ENCODE measurements at places on chromosomes 1 and 21.

DNA sequence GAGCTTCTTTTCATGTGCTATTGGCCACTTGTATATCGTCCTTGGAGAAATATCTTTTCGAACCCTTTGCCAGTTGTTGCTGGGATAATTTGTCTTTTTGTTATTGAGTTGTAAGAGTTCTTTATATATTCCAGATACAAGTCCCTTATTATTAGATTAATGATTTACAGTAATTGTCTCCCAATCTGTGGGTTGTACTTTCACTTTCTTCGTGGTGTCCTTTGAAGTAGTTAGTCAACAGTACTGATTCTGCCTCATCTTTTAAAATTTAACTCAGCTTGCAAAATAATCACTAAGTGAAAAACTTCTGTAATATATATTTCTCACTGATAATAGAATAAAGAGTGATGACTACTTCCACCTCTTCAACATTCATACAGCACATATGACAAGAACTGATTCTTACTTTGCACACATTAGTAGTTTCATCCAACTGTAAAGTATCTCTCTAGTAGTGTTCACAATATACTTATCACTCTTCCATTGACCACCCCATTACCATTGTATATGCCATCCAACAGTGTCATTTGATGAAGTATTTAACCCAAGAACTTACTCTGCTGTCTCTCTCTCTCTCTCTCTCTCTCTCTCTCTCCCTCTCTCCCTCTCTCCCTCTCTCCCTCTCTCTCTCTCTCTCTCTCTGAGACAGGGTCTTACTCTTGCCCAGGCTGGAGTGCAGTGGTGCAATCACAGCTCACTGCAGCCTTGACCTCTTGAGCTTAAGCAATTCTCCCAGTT lies 104.2 kb upstream of the DMRTA2 start:
- DNase-seq = no peak

GRCh38 chr1:232306269-232306961 lies 323.5 kb downstream of the SIPA1L2 start:
- peak; percentile 42 for DNase-seq

- peak; percentile 76 for DNase-seq
Measured at GRCh38 chr1:108057541-108057940, 92.6 kb upstream of the VAV3 start.

DNA sequence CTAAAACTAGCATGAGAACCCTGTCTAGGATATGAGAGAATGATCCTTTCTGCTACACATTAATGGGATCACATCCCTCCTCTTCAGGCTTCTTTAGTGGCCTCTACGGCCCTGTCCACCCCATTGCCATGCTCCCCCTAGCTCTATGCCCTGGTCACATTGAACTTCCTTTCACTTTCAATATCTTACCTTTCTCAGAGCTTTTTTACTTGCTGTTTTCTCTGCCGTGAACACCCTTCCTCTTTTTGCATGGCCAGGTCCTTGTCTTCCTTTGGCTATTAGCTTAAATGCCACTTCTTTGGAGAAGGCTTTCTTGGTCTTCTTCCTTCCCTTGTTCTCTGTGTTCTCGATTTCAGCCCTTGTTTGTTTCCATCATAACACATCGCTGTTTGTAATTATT lies 97.4 kb downstream of the GIPC2 start:
- no peak for DNase-seq

GRCh38 chr1:230816018-230816417 lies 52.3 kb downstream of the C1orf198 start:
- DNase-seq = no peak

DNA sequence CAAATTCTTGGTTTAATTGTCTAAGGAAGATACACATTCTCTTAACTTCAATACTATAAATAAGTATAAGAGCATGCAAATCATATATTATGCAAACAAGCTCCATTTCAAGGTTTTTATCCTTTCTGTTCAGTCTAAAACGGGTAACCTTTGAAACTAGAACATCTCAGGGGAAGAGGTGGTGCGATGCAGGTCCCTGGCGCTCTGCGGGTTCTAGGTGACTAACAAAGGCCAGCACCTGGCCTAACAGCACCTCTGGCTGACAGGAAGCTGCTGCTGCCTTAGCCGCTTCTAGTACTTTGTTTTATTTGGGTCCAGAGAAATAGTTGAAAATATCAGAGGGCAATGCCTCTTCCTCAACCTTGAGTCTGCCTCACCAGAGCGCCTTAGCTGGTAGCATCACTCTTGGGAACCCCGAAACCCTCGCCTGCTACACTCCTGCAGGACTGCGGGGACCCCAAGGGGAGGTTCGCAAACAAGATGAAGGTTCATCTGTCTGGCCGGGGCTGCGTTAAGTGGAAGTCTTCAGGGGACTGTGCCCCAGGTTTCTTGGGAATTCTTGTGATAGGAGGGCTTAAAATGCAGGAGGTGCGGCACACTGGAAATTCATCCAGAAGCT lies 45.5 kb downstream of the PRDM15 start:
- no peak for DNase-seq

DNA sequence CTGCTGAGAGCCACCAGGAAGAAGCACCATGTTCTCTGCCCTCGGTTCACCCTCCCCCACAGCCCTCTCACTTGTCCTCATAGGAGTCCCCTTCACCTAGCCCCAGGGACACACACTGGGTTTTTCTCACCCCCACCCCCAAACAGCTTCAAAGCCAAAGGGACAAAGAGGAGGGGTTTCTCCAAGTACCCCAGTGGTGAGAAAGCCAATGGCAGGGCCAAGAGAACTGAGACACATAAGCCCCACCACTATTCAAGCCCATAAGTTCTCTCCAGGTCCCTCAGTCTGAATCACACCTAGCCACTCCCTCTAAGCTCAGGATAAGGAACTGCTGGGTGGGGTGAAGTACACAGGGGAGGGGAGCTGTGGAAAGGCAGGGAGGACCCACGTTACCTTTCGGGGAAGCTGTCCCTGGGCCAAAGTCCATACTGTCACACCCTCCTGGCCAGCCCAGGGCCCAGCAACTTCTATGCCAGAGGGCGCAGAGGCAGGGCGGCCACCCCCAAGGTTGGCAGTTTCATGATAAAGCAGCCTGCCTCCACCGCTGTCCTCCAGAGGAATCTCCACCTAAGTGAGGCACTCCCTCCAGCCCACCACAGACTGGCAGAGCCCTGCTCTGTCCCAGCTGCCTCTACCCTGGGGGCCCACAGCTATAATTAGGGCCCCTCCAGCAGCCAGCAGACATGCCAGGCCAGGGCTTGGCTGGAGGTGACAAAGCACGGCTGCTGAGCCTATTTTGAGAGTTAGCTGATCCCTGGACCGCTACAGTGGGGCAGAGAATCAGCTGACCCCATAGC lies 39.0 kb upstream of the PPP1R15B start:
- DNase-seq = peak; percentile 18

DNA sequence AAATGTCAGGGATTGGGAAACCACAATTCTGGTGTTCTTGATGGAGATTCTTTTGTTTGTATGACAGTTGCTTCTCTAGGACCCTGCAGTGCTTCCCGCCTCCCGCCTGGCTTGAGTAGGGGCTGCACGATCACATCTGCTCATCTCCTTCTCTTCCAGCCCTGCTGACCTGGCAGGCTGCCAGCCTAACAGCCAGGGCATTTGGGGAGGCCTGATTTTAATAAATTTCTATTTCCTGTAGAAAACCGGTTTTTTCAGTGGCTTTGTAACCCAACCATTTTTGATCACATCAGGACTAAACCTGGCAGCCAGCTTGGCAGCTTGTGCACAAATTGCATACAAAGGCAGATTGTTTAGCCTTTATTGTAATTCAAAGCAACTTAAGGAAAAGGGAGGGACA lies 78.9 kb downstream of the UBE2U start:
- no peak for DNase-seq

DNA sequence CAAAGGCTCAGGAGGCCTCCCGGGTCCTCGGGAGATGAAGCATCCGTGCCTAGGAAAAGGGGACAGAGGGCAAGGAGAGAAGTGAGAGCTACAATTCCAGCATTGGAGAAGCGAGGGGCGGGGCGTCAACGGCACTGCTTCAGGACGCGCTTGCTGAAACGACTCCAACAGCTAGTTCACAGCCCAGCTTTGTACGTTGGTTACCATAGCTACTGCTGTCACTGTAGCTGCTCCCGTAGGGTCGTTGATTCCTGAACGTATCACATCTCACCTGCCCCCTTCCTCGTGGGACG lies 63.1 kb downstream of the TOR1AIP2 start:
- DNase-seq = no peak

DNA sequence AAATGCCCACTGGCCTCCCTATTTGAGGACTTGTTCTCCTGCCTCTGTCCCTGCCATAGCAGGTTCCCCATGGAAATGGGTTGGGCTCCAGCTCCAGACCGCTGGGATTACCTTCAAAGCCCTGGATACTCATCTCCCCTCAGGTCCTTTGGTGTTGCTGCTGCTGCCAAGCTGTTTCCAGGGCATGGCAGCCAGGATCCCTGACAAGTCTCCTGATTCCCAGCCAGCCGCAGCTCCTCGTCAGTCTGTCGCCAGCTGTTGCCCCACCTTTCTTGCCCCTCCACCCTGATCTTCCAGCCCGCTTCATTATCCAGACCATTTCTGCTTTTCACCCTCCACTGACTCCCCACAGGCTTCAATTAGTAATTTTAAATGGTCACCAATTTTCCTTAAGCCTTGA lies 68.3 kb upstream of the KCND3 start:
- no peak for DNase-seq

- DNase-seq = no peak
Measured at GRCh38 chr21:31678478-31678877, 19.0 kb downstream of the SOD1 start.

GRCh38 chr1:244857761-244858160 lies 6.6 kb downstream of the HNRNPU start:
- DNase-seq = no peak

GRCh38 chr1:218772575-218772974 lies 401.1 kb upstream of the LYPLAL1 start:
- peak; percentile 46 for DNase-seq

- no peak for DNase-seq
Measured at GRCh38 chr1:45930258-45931150, 127.1 kb downstream of the MAST2 start.

DNA sequence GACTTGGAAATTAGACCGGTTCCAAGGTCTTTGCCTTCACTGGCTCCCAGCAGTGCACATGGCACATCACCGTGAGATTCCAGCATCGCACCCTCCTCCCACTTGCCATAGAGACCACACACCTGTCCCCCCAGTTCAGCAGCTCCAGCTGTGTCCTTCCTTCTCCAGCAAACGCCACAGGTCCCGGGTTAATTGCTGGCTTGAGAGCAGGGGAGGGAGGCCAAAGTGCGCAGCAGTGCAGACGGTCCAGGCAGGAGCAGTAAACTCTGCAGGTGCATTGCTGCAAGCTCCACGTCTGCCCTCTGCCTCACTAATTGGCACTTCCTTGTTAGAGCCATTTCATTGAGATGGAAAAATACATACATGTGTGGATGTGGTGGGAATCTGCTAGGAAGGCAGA lies 65.3 kb downstream of the KLHDC7A start:
- DNase-seq = no peak

DNA sequence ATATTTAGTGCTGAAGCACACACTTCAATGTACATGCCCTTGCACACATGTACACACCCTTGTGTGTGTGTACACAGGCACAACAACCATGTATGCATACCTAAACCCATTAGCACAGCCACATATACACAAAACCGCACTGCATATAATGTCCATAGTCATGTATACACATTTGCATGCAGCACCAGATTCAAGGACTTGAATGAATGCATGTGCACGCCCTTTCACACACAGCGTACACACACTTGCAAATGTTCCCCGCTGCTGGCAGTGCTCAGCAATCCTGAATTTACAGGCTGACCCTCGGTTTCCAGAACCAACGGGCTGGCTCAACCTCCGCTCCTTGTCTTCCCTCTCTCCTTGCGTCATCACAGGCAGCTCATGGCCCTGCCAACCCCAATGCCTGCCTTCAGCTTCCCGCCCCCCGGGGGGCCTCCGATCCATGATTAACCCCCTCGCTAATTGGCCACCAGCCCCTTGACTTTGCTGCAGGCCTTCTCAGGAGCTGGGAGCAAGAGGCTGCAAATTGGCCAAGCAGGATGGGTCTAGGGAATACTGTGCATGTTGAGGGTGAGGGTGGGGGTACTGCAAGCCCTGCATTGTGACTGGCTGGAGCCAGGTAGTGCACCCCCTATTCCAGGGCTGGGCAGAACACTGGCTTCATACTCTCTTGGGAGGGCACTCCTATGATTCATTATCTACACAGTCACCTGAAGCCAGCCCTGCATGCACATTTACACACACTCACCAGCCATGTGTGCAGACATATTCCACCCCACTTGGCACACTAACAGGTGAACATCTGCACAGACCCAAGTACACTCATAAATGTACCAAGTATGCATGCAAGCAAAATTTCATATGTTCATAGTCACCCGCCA lies 7.9 kb downstream of the GPR3 start:
- no peak for DNase-seq

DNA sequence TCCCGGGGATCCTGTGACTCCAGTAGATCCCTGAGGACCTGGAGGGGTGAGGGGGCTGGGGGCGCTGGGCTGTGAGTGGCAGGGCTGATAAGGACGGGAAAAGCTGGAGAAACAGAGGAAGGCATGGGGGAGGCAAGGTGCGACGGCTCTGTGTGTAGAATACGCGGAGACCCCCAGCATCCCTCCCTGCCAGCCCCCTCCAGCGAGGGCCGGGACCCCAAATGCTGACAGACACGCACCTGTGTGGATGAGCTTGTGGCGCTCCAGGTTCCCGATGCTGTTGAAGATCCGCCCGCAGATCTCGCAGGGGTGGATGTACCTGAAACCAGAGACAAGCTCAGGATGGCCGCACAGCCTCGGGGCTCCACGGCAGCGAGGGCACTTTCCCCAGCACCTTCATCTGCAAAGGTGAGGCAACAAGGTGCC lies 53.0 kb upstream of the RIPK4 start:
- DNase-seq = no peak

GRCh38 chr1:209675565-209676154 lies 448 bp downstream of the G0S2 start:
- no peak for DNase-seq

DNA sequence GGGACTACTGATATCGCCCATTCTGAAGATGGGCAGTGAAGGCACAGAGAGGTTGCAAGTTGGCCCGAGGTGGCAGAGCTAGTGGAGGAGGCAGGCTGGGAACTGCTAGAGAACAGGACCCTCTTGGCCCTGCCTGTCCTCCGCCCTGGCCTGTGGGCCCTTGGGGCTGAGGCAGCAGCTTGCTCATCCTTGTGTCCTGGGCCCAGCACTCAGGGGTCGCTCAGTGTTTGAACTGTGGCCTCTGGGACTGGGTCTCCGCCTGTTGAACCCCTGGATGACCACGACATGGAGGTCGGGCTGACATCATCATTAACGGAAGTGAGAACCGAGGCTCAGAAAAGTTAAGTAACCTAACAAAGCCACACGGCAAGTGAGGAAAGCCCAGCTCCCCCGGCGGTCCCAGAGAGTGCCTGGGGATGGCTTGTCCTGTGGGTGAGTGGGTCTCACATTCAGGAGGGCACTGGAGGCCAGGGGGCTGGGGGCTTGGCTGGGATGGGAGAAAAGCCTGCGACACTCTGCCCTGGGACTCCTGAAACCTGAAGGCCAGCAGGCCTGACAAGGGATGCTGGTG lies 23.0 kb upstream of the DDOST start:
- no peak for DNase-seq

DNA sequence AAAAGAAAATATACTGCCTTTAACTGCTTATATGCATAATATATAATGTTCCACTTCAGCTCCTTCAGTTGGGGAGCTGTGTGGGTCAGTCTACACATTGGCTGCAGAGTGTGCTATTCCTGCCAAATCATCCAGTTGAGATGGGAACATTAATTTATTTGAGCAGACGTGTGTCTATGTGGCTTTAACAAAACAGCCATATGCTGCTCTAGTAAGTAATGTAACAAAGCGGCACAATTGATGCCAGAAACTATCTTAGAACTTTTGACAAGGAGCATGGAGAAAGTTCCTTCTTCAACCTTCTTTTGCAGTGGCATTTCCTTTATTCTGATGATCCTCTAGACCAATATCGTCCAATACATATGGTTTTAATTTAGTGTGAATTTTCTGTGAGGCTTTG lies 285.9 kb upstream of the C1orf87 start:
- no peak for DNase-seq

Measured in MCF 10A (cell line).